ENCODE measurements at places on chromosomes 11 and 22. TPM values are rescaled to one million over a fixed set of nuclear protein-coding genes. Genes with fewer than 3 reads are reported as not detected.

Gene CAPN5
- 17.4 TPM for total RNA-seq

Gene TST
- total RNA-seq, result 32.2 TPM

Gene SFI1
- total RNA-seq, result 13.6 TPM

DNA sequence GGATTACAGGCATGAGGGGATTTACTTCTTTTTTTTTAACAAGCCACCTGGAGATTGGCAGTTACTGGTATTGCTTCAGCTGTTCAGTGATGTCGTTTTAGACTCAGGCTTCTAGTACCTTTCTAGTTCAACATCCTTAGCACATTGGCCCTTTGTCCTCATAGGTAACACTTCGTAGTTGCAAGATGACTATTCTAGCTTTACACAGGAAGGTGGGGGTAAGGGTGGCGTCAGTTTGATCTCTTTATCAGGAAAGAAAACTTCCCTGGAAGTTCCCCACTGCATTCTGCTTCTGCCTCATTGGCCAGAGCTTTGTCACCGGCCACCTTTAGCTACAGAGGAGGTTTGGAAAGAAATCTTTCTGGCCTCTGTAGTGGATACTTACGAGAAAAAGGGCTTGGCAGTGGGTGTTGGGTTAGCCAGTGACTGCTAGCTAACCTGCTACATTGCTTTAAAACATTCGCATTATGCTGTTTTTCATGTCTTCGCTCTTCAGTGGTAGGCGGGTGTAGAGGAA lies 40.7 kb downstream of the SFI1 start:
- DNase-seq, result no peak

DNA sequence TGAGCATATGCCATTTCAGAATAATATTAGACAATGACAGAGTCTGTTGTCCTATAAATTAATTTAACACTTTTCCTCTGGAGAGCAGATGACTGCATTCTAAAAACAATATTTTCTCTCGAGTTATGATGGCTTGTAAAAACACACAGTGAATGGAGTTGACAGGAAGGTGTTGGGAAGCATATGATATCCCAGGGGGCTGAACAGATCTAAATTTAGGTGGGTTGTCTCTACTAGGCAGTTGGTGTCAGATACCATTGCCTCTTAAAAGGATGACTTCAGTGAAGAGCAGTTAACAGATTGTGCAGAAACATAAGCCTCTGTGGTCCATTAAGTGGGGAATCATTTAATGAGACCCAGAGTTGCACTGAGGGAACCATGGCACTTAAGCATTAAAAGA lies 30.7 kb downstream of the SVIP start:
- DNase-seq, result no peak

- no peak for DNase-seq
These were observed 19.8 kb upstream of the TLCD5 start for GRCh38 chr11:120305286-120305685.

DNA sequence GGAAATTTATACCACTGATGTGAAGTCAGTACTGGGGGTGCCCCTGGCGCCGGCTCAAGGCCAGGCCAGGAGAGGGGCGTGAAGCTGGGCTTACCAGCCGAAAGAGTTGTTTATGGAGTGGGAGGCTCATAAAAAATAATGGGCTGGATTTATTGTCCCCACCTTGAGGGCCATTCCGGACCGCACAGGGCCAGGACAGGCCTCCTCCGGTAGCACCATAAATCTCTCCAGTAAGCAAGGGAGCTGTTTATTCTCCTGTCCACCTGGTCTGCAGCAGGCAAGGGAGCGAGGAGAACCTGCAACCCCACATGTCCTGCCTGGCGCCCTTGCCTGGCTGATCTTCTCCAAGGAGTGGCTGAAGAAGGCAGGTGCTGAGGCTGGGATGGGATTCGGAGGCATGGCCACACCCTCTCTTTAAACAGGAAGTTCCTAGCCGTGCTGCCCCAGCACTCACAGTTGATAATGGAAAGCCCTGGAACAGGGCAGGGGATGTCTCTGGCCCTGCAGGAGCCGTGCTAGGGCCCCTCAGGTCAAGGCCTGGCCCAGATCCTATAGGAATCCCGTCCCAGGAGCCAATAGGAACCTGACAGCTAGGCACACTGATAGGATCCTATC lies 65.1 kb downstream of the SCUBE1 start:
- no peak for DNase-seq

All from astrocyte (in vitro differentiated cells and primary cell).